ENCODE measurements at places on chromosomes 4 and X. TPM values are rescaled to one million over a fixed set of nuclear protein-coding genes. Genes with fewer than 3 reads are reported as not detected.

- DNase-seq: no peak
These were observed 47.5 kb upstream of the GALNT7 start for GRCh38 chr4:173121076-173121561.

- no peak for DNase-seq
These were observed 36.7 kb upstream of the H2AZ1 start for GRCh38 chr4:99986792-99987191.

- DNase-seq: no peak
These were observed 489.9 kb downstream of the INPP4B start for GRCh38 chr4:142356118-142356759.

- no peak for DNase-seq
These were observed 14.4 kb downstream of the IL21 start for GRCh38 chr4:122606364-122607043.

ADGRL3 gene
- total RNA-seq: not detected

DNA sequence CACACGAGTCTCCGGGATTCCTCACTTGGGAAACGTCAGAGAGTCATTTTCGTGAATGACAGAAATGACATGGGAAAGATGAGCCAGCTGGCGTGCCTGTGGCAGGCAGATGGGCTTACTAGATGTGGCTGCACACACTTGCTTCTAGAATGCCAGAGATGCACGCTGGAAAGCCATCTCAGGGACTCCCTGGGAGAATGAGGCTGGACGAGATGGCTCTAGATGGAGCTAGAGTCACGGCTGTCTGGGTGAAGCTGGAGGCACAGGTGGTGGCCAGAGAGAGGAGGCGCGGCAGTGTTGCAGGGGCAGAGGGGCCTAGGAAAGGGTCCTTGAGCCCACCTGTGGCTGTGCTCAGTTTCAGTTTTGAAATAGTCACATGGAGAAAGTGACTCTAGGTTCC, 26.0 kb downstream of the TKTL1 start:
- no peak for DNase-seq

FGFRL1 gene
- total RNA-seq: 3.1 TPM

DNA sequence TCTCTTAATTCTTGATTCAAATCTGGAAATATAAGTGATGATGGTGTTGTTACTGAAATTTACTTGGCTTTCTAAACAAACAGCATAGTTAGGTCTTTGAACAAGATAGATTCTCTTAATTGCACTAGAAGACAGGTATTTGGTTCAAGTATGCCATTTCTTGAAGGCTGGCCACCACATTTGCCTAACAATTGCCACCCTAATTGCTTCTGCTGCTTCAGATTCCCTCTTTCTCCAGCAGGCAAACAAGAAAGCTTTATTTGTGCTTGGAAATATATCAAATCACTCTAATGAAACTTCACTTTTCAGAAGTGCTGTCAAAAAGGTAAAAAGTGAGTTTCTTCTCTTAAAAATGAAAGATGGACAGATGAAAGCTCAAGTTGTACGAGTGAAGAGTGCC, 418.6 kb downstream of the INPP4B start:
- no peak for DNase-seq

DNA sequence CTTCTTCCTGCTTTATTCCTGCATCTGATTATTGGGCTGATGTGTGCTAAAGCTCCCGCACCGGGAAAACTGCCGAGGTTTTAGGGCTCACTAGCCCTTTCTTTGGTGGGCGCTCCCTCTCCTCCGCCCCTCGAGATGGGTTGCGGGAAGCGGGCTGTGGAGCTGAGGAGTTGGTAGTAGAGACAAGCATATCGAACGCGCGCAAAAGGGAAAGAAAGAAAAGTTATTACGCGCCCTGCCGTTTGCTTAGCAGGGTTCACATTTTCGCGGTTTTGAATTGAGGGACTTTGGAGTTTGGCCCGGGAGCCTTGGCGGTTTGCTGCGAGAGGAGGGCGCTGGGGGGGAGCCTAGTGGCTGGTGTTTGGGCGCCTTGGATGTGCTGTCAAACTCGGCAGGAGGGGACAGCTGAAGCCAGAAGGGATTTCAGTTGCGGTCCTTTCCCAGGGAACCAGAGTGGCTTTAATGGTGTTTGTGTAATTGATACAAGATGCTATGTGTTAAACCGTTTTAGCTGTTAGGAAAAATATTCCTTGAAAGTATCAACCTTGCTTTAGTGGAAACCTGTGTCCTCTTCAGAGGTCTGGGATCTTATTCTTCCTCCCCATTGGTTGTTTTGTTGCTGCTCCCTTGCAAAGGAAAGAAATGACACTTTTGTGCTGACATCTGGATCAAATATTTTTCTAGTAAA, 1.1 kb downstream of the GAB1 start:
- DNase-seq: peak; percentile 64

GRCh38 chrX:283115-283845, 2.1 kb downstream of the PLCXD1 start:
- peak; percentile 82 for DNase-seq

BEX2 gene
- total RNA-seq: not detected

GRCh38 chr4:55675196-55675793, 39.2 kb upstream of the NMU start:
- DNase-seq: no peak

DNA sequence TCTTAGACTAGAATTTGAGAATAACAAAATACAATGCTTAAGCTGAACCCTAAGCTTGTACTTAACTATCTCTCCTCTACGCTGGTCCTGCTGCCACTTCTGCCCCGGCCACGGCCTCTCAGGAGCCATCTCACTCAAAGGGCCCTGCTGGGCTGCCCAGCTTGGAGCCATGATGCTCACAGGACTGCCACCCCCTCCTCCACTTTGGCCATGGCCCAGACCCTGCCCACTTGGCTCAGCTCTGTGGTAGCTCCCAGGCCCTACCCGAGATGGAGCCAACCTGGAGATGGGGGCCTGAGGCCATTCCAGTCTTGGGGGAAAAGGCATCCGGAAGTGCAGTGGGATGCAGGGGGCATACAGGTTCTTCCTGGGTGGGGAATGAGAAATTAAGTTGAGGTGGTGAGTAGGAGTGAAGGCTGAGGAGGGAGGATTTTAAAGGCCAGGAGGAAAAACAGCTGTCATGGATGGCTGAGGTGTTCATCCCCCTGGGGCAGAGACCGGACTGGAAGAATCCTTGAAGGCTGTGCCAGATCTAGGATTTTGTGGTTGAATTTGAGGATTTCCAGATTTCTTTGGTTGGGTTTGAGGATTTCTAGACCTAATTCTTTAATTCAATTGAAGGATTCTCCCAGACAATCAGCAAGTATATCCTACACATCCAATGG, 824 bp downstream of the SASH3 start:
- DNase-seq: no peak

GRCh38 chrX:151776181-151776731, 41.7 kb downstream of the CNGA2 start:
- DNase-seq: no peak

DNA sequence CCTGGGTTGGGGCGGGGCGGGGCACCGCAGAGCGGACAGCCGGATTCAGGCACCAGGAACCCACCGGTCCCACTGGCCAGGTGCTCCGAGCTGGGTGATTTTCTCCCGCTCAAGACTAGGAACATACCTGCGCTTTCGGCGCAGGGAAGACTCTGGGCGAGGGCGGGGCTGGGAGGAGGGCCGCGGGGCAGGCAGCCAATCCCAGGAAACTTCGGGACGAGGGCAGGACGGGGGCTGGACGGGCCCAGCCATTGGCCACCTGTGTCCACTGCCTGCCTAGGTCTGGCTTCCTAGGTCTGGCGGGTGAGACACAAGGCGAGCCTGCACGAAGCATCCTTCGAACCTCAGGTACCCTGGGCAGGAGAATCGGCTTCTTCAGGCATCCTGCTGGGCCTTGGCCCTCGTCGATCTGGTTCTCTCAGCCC, 274 bp upstream of the ERVMER34-1 start:
- DNase-seq: peak; percentile 6

- peak; percentile 26 for DNase-seq
These were observed 90.7 kb upstream of the JADE1 start for GRCh38 chr4:128718768-128719167.

GRCh38 chrX:46687619-46688018, 71.3 kb downstream of the SLC9A7 start:
- no peak for DNase-seq

DNA sequence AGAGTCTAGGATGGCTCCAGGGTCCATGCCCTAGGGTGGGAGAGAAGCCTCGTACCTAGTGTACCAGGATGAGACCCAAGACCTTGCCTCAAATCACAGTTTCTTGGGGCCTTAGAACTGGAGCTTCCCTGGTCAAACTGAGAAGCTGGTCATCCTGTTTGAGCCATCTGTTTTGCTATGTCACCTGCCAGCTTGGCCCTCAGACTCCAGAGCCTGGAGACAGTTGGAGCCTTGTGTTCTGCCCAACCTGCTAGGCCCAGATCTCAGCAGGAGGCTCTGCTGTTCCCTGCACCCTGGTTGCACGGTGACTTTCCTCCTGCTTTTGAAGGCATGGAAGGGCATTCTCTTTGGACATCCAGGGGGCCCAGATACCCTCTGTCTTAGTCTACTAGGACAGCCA, 206.3 kb upstream of the ATP6AP2 start:
- DNase-seq: no peak

DNA sequence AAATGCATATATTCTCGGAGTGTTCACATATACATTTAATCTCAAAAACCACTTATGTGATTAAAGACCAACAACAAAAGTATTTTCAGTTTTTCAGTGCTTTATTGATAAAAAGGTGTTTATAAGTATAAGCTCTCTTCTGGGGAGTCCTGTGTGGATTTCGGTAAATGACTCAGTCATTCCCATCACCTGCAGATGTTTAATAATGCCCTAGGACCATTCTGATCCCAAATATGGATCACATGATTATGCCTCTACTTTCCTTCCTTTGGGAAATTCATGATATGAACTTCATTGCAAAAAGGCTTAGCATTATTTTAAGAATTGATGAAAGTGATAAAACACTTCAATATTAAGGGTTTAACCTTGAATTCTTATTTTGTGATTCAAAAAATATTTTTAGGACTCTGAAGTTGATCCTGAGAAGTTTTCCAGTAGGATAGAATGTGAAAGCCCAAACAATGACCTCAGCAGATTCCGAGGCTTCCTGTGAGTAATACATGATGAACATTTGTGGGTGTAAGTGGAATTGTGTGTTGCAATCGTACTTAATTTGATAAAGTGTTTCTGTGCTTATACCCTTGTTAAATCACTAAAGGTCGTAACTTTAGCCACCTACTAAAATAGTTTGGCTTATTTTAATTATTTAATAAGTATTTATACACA, 40.2 kb downstream of the ATP10D start:
- DNase-seq: peak; percentile 84

RLIM gene
- total RNA-seq: 57.2 TPM

- no peak for DNase-seq
These were observed 4.8 kb downstream of the C4orf54 start for GRCh38 chr4:99652596-99653436.

DNA sequence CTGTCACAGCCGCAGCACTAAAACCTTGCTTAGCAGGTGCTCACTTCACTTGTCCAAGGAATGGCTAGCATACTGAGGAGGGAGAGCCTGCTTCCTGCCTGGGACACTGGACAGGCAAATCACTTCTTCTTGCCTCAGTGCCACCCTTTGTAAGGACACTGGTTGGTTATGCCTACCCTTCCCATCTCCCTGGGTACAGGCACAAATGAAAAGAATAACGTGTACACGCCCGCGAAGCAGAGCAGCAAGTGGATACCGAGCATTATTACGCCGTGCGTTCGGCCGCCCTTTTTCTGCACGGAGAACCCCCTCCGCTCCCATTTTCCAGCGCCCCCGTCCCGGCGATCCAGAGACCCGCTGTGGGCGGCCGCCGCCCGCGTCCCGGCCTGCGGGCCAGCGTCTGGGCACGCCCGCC, 338 bp upstream of the KLHL2 start:
- DNase-seq: no peak

DNA sequence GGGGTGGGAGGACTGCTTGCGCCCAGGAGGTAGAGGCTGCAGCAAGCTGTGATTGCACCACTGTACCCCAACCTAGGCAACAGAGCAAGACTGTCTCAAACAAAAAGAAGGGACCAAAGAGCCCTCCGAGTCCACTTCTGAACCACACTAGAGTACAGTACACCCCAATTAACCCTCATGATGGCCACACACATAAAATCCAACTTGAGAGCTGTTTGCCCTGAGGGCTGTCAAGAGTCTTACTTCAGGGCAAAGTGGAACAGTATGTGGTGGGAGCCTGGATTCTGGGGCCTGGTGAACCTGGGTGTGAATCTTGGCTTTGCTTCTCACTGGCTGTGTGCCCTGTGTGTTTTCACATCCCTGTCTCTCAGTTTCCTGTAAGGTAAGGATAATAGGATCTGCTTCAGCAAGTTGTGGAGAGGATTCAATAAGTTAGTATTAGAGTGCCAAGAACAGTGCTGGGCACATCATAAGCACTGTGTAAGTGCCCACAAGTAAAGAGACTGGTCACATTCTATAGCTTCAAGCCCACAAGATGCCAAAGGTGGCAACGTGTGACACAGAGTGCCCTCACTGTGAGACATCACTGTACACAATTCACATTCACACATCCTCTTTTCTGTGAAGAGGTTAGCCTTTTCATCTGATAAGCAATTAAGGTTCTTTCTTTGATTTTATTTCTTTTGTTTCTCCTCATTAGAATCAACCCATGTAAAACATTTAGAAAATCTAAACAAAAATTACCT, 52.1 kb downstream of the LEF1 start:
- DNase-seq: no peak

GC gene
- total RNA-seq: not detected

PGAM4 gene
- total RNA-seq: not detected

C4orf46 gene
- 30.9 TPM for total RNA-seq

FRMPD3 gene
- not detected for total RNA-seq

TEX13C gene
- not detected for total RNA-seq

- DNase-seq: no peak
These were observed 16.2 kb downstream of the CTAG1B start for GRCh38 chrX:154602766-154603437.

DNA sequence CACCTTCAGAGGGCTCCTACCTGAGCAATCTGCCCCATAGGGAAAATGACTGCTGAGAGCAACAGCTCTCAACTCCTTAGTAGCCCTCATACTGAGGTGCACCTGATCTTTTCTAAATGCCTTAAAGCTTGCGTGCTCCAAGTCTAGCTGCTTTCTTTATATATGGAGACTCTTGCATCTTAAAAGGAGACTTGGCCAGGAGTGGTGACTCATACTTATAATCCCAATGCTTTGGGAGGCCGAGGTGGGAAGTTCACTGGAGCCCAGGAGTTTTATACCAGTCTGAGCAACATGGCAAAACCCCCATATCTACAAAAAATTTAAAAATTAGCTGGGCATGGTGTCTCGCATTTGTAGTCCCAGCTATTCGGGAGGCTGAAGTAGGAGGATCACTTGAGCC, 78.1 kb upstream of the TRIM2 start:
- DNase-seq: no peak

GAGE2A gene
- not detected for total RNA-seq

SPANXA2 gene
- total RNA-seq: 75.6 TPM

SAGE1 gene
- total RNA-seq: 0.10 TPM

DNA sequence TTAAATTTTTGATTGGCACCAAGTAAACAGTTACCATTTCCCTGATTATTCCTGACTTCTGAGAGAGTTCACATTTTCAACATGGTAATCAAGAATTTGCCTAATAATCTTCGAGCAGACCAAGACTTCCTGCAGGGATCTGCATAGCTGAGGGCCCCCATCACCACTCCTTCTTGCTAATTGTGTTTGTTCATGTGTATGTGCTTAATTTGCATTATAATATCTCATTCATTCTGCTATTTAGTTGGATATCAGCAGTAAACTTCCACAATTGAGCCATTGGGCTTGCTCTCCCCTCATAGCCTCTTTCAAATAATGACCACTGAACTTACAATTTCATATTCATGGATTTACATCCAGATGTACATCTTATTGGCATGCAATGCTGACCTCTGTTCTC, 292.5 kb downstream of the SPATA18 start:
- no peak for DNase-seq

ACOT9 gene
- total RNA-seq: 73.6 TPM

- peak; percentile 66 for DNase-seq
These were observed 340.8 kb downstream of the PAPSS1 start for GRCh38 chr4:107379054-107379869.
